CD4-positive, alpha-beta T cell treated with Interleukin-15 for 1 hour (primary cell): ENCODE measurements at places on chromosomes 5 and 9.

- peak; percentile 41 for DNase-seq
Measured at GRCh38 chr9:70484232-70485130, 70.0 kb upstream of the KLF9 start.

- peak; percentile 43 for DNase-seq
Measured at GRCh38 chr9:136769710-136770191, 5.4 kb upstream of the LCN15 start.

- no peak for DNase-seq
Measured at GRCh38 chr9:93081931-93082330, 14.1 kb upstream of the CARD19 start.

DNA sequence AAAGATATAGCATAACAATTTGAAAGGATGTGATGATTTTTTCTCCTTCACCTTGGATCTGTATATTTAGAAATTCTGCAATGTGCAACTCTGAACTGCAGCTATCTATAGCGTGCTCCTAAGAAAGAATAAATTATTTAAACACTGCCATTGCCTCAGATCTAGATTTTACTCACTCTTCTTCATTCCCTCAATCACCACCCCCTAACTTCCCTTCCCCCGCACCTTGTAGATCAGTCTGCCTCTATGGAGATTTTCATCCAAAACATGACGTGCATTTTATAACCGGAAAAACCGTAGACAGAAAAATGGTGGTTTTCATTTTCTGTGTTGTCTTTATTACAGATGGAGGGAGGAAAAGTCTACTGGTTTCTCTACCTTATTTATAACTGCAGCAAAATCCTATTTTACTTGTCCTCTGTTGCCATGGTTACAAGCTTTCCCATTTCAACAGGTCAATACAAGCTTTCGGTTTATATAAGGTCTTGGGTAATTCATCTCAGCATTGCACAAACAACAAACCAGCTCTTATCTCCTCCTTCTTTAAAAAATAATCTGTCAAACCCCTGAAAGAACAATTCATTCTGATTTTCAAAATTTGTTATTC is 480.0 kb downstream of the TAF11L14 start:
- DNase-seq = no peak

DNA sequence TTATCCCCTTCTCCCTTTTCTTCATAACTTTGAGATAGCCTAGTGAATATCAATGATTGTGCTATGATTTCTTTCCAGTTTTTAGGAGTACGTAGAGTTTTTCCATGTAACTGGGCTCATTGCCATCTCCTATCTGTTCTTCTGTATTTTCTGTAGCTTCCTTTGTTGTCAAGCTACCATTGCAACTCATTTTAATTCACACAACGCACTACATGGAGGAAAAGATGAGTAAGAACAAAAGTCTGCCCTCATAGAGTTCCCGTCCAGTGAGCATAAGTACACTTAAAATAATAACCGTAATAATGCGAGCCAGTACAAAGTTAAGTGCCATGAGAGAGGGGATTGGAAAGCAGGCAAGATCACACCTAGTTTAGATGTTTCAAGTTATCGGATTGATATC is 177.7 kb downstream of the PAM start:
- no peak for DNase-seq

DNA sequence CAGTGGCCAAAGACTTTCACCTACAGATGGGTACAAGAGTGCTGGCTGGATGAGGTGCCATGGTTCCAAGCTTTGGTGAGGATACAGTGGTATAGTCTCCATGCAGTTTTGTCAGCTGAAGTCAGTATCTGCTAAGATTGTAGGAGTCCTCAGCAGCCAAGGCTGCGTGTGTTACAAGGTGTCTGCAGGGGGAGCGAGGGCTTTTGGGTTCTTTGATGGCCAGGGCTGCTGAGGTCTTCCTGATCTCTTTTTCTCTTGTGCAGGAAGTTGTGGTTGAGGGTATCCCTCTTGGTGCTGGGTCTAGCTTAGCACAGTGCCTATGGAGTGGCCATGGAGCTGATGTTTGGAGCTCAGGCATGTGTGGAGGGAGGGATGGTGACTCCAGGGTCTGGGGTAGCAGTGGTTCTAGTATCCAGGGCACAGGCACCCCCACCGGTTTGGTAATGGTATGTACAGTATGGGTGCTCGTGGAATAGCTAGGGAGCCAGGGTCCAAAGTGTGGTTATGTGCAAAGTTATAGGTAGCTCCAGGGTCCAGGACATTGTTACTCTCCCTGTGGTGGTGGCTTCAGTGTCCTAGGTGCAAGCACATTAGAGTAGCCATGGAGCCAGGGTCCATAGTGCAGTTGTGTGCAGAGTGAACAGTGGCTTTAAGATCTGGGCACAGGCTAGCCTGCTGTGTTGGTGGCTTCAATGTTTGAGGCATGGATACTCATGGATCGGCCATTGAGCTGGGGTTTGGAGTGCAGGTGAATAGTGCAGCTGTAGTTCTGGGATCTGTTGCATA is 36.7 kb downstream of the CNTLN start:
- no peak for DNase-seq

GRCh38 chr5:54742417-54742891 is 224.9 kb downstream of the SNX18 start:
- no peak for DNase-seq

- DNase-seq = no peak
Measured at GRCh38 chr9:38621434-38622287, 1.3 kb upstream of the ANKRD18A start.

DNA sequence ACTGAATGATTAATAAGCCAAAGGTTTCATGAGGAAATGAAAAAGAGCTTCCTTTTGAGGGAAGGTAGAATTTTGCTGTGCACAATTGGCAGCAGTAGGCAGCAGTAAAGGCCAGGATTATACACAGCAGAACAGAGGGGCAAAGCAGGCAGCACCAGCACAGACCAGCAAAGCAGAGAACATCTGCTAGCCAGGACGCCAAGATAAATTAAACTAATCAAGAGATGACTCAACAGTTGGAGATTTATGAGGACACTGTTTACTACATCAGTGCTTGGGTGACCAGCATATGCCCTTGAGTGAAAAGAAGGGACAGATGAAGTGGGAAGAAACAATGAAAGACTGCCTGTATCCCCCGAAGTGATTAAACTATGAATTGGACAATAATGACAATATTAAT is 871.4 kb upstream of the CDH10 start:
- no peak for DNase-seq

DNA sequence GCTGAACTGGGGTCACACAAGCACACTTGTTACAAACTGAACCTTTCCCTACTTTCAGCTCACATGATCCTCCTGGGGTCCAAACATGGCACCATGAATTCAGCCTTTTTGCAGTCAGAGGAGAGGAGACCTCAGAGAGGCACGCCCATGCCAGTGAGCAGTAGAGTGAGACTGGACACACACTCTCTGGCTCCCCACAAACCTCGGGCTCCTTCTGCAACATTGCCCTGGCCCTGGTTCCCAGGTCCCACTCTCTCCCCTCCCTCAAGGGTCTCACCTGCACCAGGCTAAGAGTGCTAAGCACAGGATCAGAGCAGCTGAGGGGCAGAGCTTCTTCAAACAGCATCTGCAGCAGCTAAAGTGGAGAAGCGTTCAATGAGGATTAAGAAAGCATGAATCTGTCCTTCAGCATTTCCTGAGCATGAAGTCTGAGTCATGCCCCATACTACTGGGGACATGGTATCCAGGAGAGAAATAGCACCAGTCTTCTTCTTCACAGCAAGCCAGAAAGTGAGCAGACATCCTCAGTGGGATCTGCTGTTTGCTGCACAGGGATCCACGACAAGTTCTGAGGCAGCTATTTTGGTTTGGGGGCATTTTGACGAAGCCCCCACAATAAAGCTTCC is 27.2 kb downstream of the SLC35A4 start:
- DNase-seq = no peak

GRCh38 chr5:137320056-137321045 is 178.8 kb downstream of the SPOCK1 start:
- DNase-seq = no peak

- DNase-seq = peak; percentile 89
Measured at GRCh38 chr5:134132372-134133187, 18.1 kb downstream of the TCF7 start.
